Stimulated activated CD8-positive, alpha-beta memory T cell treated with anti-CD3 and anti-CD28 coated beads, Interleukin-7, amount 100 ng/mL, for 48 hours (primary cell): ENCODE measurements at places on chromosomes 5 and 9.

- no peak for DNase-seq
These were observed 7.5 kb downstream of the ALDOB start for GRCh38 chr9:101427957-101428655.

DNA sequence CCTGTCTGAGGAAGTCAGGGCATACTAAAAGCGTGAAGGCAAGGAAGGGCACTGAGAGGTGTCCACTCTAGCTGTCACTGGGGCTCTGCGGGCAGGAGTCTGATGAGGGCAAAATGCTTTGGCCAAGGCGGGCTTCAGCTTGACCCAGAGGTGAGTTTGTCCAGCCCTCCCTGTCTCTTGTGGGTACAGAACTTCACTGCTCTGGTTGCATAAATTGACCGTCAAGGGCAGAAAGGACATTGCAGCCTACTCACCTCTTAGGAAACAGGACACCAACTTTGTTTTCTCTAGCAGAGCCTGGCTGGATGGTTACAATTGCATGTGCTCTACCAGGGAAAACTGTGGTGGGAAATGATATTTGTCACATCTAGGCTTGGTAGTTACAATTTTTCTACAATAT, 170.9 kb downstream of the TMEM38B start:
- no peak for DNase-seq

DNA sequence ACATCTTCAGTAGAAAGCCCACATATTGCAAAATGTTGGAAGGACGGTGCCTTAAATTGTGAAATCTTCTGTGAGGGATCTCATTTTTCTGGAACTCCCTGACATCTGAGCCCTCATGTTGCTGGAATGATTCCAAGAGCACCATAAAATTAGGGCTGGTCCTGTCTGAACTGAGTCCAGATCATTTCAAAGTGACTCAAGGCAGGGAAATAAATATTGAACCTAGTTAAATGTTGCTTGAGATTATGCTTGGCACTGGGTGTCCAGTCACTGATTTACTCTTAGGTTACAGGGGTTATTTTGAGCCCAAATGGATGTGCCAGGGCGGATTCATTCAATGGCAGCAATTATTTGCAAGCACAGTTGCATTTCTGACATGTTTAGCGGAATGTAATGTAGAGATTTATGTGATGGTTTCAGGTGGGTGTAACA, 437.0 kb downstream of the PIK3R1 start:
- DNase-seq, result no peak

DNA sequence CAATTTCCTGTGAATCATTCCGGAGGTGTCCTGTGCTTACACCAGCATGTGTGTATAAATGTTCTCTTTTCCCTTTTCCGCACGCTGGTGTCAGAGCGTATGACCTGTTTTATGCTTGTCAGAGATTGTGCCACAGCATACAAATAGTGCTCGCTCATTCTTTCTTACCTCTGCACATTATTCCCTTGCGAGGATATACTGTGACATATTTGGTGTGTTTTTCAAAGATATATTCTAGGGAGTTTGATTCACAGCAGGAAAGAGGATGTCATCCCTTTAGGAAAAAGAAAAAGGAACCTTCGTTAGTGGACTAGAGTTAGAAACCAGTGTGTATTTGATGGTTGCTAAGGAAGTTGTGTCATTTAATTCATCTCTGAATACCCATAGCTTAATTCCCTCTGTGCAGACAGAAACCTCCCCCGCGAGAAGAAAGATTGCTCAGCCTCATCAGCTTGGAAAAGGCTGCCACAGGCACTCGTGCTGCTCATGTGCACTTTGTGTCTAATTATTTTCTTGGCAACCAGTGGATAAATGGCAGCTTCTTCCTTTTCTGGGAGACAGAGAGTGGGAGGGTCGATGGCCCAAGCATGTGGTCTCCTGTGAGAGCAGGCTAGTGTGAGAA, 14.7 kb upstream of the CCIN start:
- DNase-seq, result no peak

DNA sequence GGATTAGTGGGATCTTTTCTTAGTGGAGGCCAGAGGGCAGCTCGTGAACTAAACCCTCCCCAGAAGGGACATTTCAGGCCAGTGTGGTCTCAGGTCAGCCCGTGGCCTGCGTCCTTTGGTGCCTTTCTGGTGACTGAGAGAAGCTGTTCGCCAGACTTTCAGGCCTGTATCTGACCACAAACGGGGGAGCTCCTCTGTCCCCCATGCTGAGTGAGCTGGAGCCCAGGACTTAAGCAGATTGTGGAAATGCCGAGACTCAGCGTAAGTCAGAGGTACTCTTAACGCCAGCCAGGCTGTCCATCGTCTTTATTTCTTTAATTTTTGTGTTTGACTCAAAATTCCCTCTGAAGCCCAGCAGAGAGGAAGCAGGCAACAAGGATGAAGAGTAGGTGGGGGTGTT, 54.8 kb upstream of the NCS1 start:
- DNase-seq, result no peak

GRCh38 chr5:179623906-179624741, 653 bp upstream of the HNRNPH1 start:
- peak; percentile 40 for DNase-seq

DNA sequence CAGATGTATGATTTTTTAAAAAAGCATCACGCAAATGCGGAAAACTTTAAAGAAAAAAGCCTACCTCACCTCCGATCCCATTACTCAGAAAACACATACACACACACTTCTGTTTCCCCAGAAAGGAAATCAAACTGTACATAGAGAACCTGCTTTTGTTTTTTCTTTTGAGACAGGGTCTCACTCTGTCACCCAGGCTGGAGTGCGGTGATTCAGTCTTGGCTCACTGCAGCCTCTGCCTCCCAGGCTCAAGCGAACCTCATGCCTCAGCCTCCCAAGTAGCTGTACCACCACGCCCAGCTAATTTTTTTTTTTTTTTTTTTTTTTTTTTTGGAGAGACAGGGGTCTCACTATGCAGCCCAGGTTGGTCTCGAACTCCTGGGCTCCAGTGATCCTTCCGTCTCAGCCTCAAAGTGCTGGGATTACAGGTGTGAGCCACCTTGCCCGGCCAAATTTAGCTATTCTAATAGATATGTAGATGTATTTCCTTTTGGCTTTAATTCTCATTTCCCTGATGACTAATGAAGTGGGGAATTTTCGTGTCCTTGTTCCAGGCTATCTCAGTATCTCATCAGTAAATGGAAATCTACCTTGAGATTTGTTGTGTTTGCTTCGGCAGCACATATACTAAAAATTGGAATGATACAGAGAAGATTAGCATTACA, 25.7 kb upstream of the EEIG1 start:
- no peak for DNase-seq

DNA sequence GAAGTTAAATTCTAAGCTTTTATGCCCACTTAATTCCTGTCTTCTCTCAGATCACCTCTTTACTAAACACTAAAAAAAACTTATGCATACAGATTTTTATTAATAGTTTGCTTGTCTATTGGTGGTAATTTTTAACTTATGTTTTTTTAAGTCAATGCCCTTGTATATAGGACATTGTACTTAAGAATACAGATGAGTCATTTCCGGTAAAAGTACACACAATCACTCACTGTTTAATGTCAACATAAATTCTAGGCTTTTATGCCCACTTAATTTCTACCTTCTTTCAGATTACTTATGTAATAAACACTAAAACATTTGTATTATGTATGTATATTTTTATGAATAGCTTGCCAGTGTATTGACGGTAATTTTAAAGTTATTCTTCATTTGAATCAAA, 872.8 kb upstream of the CDH9 start:
- no peak for DNase-seq

GRCh38 chr9:77945798-77946197, 85.8 kb downstream of the GNAQ start:
- no peak for DNase-seq

- peak; percentile 3 for DNase-seq
These were observed 266.4 kb upstream of the IRX4 start for GRCh38 chr5:2149195-2149539.

DNA sequence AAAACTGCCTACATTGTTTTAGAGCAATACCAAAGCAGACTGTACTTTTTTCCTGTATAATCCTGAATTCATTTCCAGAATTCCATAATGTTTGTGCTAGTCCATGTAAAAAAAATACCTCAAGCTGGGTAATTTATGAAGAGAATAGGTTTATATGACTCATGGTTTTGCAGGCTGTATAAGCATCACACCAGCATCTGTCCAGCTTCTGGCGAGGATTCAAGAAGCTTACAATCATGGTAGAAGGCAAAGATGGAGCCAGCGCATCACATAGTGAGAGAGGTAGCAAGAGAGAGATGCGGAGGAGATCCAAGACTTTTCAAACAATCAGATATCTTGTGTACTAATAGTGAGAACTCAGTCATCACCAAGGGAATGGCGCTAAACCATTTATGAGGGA, 280.3 kb upstream of the CDH9 start:
- DNase-seq, result no peak

DNA sequence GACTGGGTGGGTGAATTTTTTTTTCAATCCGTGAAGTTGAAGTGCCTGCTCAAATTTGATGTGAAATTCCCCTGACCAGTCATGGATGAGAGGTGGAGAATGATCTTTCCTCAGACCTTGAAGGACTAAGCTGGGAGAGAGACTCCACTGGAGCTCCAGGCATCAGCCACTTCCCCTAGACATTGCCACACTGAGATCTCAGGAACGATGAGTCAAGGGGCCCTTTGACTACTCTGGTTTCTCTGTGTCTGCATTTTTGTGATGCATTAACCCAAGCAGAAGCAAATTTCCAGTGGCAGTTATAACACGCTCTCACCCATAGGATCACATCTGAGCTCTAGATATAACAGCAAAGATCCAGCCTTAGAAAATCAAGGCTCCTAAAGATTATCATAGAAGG, 171.2 kb upstream of the KIF2A start:
- no peak for DNase-seq

GRCh38 chr5:95141141-95141540, 143.8 kb downstream of the MCTP1 start:
- DNase-seq, result no peak

GRCh38 chr9:82539146-82539545, 523.8 kb downstream of the RASEF start:
- no peak for DNase-seq

DNA sequence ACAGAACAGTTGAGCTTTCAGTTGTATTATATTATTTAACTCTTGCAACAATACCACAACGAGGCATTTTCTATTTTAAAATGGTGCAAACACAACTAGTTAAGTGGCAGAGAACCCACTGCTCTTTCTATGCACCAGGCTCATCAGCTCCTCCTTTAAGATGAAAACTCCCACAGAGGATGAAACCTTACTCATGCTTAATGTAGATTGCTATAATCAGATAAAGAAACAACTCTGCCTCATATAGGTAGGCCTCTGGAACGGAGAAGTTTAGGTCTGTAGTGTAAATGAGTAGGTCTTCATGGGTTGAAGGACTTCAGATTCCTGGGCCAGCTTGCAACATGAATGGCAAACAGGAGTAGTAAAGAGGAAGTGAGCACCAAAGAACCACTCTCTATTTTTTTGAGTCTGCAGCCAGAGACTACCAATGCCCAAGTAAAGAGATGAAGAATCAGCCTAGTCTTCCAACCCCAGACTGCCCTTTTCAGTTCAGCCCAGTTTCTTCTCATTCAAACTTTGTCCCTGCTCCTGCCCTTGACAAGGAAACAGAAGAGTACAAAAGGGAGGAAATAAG, 33.9 kb downstream of the HACD4 start:
- DNase-seq, result no peak

DNA sequence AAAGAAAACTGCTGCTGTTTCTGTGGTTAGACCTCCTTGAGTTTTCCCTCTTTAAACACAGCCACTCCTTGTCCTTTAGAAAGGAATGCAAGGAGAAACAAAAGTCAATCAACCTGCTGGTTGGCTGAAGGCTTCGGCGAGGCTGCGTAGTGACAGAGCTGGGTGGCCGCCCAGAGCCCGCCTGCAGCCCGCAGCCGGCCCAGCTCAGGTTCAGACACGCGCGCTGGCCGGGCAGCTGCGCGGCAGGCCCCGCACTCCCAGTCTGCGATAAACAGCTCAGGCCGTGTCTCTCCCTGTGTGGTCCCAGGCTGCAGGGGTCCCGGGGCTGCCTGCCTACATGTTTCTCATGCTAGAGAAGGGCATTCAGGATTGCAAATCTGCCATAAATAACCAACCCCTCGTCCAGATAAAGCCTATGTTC, 115.4 kb downstream of the HSD17B3 start:
- no peak for DNase-seq

DNA sequence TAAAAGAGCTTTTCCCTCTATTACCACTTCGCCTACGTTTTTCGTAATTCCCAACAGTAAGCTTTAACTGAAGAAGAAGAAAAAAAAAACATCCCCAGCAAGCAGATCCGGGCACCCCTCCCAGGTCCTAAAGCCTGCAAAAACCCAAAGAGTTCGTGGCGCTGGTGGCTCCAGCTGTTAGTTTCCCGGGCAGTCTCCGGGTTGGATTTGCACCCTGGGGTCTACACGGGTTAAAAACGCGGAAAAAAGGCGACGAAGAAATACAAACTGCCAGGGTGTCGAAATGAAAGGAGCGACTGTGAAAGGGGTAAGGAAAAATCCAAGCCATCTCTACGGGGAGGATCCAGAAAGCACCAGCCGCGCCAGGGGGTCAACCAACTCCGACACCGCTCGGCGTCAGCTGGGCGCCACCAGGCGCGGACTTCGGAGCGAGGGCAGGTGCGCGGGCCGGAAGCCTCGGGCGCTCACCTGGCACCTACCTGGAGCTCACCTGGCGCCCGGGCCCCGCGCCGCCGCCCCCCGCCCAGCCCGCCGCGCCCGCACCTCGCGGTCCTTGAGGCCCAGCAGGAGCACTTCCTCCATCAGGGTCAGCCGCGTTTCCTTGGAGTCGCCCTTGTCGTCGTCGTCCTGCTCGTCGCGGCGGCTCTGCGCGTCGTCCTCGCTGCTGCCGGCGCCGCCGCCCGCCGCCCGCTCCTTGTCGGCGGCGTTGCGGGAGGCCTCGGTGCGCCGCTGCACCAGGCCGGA, 680 bp downstream of the GOLPH3 start:
- DNase-seq, result no peak

- no peak for DNase-seq
These were observed 51.5 kb downstream of the PCSK1 start for GRCh38 chr5:96381526-96381925.

- DNase-seq, result no peak
These were observed 74.3 kb upstream of the PTGER4 start for GRCh38 chr5:40605295-40605958.

GRCh38 chr9:113289091-113289490, 13.6 kb downstream of the PRPF4 start:
- no peak for DNase-seq

GRCh38 chr5:68276740-68277139, 61.2 kb downstream of the PIK3R1 start:
- DNase-seq, result no peak

DNA sequence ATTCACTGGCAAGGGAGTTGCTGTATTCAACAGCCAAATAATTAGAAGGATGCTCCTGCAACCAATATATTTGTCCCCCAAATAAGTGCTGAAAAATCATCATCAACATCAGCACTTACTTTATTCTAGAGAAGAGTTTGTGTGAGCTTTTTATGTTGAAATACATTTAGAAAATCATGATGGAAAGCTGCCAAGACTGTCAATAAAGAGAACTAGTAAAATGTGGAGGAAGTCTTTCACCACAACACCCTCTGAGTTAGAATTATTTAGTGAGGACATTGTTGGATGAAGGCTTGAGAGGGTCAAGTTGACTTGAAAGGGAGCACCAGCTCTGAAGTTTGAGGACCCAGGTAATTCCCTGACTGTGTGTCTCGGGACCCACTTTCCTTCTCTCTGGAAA, 100.2 kb upstream of the TBCA start:
- no peak for DNase-seq
